ENCODE measurements at places on chromosomes 13 and 19.

DNA sequence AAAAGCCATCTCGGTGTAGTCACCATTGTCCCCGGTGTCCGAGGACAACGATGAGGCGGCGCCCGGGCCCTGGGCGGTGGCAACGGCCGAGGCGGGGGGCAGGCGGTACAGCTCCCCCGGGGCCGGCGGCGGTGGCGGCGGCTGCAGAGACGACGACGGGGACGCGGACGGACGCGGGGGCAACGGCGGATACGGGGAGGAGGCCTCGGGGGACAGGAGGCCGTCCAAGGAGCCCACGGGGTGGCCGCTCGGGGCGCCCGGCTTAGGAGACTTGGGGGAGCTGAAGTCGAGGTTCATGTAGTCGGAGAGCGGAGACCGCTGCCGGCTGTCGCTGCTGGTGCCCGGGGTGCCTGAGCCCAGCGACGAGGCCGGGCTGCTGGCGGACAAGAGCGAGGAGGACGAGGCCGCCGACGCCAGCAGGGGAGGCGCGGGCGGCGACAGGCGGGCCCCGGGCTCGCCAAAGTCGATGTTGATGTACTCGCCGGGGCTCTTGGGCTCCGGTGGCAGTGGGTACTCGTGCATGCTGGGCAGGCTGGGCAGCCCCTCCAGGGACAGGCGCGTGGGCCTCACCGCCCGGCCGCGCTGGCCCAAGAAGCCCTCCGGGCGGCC lies 3.5 kb downstream of the IRS2 start:
- DNase-seq: no peak

DNA sequence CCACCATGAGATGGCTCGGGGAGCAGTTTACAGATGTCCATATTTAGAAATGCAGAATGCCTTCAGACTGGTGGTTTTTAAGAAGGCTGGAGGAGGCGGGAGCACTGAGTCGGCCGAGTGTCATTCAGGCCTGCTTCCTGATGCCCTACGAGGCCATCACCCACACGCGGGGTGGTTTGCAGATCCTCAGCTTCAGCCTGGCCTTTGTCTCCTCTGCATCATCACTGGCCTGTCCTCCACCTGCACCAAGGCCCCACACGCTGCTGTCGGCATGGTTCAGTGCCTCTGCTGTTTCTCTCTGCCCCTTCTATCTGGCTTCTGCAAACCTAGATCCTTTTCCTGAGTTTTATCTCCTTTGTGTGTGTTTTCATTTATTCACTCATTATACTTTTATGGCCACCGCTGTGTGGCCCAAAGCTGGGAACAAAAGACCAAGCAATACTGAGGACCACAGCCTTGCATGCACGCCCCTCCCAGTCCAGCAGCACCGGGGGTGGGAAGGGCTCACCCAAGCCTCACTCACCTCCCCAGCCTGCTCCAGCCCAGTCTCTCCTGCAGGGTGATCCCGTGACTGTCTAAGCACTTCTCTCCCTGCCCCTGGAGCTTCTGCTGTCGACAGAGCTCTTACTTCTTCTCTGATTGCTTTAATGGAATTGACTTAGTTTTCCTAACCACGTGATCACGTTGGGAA lies 240.8 kb downstream of the TEX29 start:
- no peak for DNase-seq

DNA sequence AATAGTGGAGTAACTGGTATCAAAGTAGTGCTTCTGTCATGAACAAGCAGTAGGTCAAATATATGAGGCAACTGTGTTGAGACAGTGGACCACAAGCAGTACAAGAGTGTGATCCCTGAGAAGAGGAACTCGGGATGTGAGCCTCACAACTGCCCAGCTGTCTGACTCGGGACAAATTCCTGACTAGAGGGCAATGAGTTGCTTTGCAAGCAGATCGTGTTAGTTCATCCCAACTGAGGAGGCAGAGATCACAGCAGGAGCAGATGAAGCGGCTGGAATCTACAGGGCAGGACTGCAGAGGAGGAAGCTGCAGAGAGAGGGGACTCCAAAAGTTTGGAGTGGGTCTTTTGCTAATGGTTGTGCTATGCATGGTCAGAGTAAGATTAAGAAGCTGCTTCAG lies 741.1 kb downstream of the DIAPH3 start:
- DNase-seq: no peak

DNA sequence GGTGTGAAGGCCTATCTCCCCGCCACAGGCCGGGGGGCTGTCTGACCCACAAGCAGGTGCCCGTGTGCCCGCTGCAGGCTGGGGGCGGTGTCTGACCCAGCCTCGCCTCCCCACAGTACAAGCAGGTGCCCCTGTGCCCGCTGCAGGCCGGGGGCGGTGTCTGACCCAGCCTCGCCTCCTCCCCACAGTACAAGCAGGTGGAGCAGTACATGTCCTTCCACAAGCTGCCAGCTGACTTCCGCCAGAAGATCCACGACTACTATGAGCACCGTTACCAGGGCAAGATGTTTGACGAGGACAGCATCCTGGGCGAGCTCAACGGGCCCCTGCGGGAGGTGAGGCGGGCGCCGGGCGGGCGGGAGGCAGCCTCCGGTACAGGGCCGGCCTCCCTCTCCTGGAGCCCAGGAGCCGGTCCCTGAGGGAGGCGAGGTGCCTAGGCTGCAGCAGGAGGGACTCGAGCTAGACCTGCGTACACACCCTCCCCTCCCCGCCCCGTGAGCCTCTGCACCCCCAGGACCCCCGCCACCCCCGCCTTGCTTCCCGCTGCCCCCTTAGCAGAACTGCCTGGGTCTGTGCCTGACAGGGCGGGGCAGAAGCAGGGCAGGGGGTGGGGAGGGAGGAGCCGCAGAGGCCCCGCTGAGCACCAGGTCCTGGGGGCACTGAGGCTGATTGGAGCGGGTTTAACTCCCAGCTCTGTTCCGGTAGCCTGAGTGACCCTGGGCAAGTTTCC lies 20.6 kb downstream of the HCN2 start:
- DNase-seq: no peak

DNA sequence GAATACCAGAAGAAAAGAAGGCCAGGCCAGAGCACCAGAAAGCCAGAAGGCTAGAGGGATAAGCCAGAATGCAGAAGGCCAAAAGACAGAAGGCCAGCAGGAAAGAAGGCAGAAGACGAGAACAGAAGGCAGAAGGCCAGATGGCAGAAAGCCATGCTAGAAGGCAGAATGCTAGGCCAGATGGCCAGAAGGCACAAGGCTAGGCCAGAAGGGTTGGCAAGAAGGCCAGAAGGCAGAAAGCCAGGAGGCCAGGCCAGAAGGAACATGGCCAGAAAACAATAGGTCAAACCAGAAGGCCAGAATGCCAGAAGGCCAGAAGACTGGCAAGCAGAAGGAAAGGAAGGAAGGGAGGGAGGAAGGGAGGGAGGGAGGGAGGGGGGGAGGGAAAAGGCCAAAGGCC lies 188.8 kb downstream of the TUBA3C start:
- no peak for DNase-seq

GRCh38 chr19:5309438-5310204 lies 31.0 kb downstream of the PTPRS start:
- DNase-seq: no peak

- DNase-seq: peak; percentile 80
These were observed 598.6 kb upstream of the PCDH20 start for GRCh38 chr13:62014299-62014698.

GRCh38 chr19:2327773-2328400 lies 499 bp downstream of the LSM7 start:
- DNase-seq: peak; percentile 95

- peak; percentile 91 for DNase-seq
These were observed 2.6 kb upstream of the MCEMP1 start for GRCh38 chr19:7674010-7675005.

DNA sequence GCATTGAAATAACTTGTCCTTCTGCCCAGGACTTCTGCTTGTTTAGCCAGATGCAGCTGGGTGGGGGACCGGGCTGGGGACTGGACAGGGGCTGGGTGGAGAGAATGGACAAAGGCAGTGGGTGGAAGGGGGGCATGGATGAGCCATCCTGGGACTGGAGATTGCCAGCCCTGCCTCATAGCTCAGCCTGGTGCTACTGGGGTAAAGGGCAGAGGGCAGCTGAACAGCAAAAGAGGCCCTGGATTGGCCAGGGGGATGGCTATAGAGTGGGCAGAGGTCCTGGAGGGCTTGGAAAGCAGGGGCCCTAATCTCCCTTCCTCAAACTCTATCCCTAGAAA lies 17.7 kb upstream of the PLAUR start:
- no peak for DNase-seq

GRCh38 chr19:18109341-18109732 lies 11.8 kb downstream of the MAST3 start:
- no peak for DNase-seq

- DNase-seq: no peak
These were observed 24.2 kb upstream of the FBL start for GRCh38 chr19:39870171-39870971.

- DNase-seq: no peak
These were observed 14.8 kb downstream of the CEBPG start for GRCh38 chr19:33388231-33388724.

DNA sequence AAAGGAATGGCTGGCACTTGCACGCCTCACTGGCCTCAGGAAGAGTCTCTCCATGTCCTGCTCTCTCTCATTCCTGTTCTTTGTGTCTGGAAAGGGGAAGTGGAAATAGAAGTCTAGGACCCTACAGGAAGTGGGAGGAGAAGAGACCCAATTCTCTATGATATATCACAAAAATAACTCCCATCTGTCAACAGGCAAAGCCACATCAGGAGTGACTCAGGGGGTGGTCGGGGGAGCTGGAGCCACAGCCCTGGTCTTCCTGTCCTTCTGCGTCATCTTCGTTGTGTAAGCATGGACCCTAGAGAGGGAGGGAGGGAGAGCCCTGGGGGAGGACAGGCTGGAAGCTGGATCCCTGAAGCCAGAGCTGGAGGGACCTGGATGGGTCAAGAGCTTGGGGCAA lies 3.0 kb downstream of the SIGLEC9 start:
- no peak for DNase-seq

GRCh38 chr19:30689474-30689873 lies 317.3 kb downstream of the ZNF536 start:
- no peak for DNase-seq

GRCh38 chr19:5179256-5179655 lies 161.4 kb downstream of the PTPRS start:
- no peak for DNase-seq

DNA sequence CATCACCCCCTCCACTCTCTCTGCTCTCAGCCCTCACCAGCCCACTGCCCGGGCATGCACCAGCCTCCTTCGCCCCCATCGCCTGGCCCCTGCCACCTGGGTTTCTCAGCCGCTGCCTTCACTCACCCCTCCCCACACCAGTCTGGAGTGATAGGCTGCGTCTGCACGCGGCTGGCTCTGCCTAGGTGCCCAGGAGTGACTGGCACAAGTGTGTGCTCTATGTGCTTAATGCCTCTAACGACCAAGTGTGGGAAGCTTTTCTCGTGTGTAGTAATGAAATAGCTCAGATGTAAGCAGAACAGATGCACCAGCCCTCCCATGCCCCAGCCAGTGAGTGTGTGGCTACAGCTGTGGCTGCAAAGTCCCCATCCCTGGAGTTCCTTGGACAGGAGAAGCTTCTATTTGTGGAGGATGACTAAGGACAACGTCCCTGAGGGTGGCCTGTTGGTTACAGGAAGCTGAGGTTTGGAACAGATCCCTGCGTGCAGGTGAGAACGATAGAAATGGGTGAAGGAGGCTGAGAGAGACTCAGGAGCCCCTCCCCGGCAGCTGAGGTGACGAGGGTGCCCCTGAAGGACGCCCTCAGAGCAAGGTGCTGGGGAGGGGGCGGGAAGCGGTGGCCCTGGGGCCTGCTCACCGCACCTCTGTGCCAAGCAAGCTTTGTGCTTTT lies 35.6 kb downstream of the ATP11A start:
- no peak for DNase-seq

- no peak for DNase-seq
These were observed 137.6 kb downstream of the GPC6 start for GRCh38 chr13:93364166-93364565.

- DNase-seq: no peak
These were observed 558.5 kb downstream of the RFC3 start for GRCh38 chr13:34376483-34376882.

GRCh38 chr13:108926862-108927261 lies 297.5 kb downstream of the MYO16 start:
- DNase-seq: no peak

GRCh38 chr19:44712864-44713515 lies 14.0 kb downstream of the CEACAM16 start:
- peak; percentile 44 for DNase-seq

DNA sequence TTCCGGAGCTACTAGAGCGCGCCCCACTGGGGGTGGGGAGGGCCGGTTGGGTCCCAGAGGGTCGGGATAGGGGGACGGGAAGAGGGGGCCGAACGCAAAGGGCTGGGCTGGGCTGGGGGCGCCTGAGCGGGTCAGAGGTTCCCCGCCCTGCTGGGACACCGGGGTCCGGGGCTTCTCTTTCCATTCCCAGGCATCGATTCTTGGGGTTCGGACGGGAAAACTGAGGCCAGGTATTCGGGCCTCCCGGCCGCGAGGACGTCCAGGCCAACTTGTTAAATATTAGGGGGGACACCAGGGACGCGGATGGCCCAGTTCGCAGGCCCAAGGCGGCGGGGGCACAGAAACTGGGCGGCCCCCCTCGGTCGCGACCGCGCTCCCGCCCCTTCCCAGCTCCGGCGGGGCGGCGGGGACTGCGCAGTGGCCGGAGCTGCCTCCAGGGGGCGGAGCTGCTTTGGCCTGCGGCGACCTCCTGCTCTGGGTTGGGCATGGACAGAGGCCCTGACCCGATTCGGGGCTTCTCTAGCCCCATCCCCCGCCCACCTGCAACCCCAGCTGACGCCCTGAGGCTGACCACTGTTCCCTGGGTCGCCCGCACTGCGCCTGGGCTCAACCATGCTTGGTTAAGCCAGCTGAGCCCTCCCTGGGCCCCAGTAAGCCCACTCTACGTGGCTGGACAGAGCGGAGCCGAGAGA lies 1.2 kb upstream of the KLF16 start:
- DNase-seq: peak; percentile 76

DNA sequence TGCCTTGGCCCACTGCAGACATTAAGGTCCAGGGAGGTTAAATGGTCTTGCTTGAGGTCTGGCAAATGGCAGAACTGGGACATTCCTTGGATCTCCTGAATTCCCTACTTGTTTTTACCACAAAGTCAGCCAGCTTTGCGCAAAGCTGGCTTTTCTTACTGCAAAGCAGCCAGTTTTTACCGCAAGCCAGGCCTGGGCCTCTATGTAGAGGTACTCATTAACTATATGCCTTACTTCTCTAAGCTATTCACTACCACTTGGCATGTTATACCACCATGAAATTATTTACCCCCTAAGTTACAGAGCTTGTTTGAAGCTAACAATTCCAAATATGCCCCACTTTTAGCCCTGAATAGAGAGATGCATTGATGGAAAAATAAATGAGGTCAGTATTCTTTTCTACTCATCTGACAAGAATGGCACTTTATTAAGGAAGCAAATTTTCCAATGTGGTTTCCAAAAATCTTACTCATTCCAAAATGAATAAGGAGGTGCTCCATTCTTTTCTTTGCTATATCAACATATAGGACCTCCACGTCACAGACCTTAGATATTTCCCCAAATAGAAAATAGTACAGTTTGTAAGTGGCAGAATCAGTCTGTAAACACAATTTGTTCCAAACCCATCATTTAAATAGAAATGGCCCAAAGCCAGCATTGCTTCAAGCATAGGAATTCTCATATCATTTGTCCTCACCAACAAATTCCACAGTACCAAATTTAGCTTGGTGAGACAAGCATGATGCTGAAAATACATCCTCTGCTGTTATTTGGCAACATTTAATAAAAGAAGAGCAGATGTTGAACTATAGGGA lies 143.9 kb upstream of the TSC22D1 start:
- no peak for DNase-seq

All from NAMALWA (cell line).